ENCODE measurements at places on chromosomes 13 and 19.

DNA sequence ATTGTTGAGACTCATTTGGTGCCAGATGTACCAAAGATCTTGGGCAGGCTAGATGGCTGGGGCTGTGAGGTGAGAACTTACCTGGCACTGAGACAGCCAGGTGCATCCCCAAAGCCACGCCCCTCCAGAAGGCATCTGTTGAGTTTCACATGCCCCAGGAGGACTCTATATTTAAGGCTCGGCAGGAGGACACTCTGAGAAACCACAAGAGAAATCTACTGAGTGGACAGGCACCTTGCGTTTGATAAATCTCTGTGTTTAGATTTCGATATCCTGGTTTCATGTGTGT is 197.9 kb upstream of the ZNF536 start:
- DNase-seq: no peak

DNA sequence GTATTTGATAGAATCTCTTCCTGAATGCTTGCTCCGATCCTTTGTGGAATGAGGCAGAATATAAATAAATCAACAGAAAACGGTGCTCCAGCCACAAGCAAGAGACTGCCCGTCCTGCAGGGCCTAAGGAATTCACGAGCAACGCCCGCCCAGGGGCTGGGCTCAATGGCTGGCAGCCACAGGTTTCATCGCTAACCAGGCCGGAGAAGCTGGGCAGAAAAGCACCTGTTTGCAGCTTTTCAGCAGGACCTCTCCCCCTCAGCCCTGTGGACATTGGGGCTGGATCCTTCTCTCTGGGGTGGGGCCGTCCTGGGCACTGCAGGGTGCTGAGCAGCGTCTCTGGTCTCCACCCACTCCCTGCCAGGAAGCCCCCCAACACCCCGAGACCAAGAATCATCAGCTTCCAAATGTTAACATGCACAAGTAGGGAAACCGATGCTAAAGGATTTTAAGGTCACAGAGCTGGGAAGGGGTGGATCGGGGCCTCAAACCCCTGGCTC is 102.5 kb downstream of the GADD45B start:
- DNase-seq: no peak

DNA sequence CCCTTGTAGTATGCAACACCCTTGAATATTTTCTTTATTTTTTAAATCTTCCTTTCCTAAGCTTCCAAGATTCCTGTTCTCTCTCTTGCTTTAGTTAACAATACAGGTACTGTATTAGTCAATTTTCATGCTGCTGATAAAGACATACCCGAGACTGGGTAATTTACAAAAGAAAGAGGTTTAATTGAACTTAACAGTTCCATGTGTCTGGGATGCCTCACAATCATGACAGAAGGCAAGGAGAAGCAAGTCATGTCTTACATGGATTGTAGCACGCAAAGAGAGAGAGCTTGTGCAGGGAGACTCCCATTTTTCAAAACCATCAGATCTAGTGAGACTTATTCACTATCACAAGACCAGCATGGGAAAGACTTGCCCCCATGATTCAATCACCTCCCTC is 1024.3 kb downstream of the PCDH9 start:
- no peak for DNase-seq

GRCh38 chr13:45448965-45449559 is 15.7 kb upstream of the COG3 start:
- no peak for DNase-seq

- DNase-seq: no peak
Observed at GRCh38 chr13:21034603-21035191, 26.7 kb downstream of the LATS2 start.

GRCh38 chr19:18776736-18777135 is 14.4 kb downstream of the COMP start:
- no peak for DNase-seq

- DNase-seq: no peak
Observed at GRCh38 chr19:46287585-46287984, 9.3 kb upstream of the HIF3A start.

- no peak for DNase-seq
Observed at GRCh38 chr19:50837300-50837699, 3.9 kb upstream of the KLK15 start.

GRCh38 chr19:33464010-33464732 is 57.4 kb downstream of the PEPD start:
- DNase-seq: no peak

GRCh38 chr19:42538841-42539709 is 10.8 kb upstream of the CEACAM1 start:
- DNase-seq: no peak

- DNase-seq: no peak
Observed at GRCh38 chr13:35994131-35994966, 136.8 kb downstream of the DCLK1 start.

DNA sequence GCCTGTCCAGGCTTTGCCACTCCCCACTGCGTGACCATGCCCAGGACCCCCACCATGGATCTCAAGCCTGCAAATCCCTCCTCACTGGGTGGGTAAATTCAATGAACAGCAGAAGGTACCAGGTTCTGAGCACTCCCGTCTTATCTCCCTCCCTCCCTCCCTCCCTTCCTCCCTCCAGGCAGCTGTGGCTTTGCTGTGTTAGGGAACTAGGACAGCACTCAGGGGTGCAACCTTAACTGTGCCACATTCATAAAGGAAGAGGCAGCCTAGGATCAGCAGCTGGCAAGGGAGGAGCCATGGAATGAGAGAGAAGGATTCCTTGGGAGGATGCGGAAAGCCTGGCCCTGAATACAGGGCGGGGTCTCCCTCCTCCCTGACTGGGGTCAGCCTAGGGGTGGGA is 5.6 kb downstream of the CEACAM4 start:
- DNase-seq: no peak
